ENCODE measurements at places on chromosomes 7 and 10.

- DNase-seq = no peak
Measured at GRCh38 chr10:27547482-27547881, 43.4 kb downstream of the RAB18 start.

- DNase-seq = no peak
Measured at GRCh38 chr10:113933894-113934532, 79.6 kb downstream of the NHLRC2 start.

GRCh38 chr10:36469585-36469984 lies 655.8 kb upstream of the ANKRD30A start:
- no peak for DNase-seq

DNA sequence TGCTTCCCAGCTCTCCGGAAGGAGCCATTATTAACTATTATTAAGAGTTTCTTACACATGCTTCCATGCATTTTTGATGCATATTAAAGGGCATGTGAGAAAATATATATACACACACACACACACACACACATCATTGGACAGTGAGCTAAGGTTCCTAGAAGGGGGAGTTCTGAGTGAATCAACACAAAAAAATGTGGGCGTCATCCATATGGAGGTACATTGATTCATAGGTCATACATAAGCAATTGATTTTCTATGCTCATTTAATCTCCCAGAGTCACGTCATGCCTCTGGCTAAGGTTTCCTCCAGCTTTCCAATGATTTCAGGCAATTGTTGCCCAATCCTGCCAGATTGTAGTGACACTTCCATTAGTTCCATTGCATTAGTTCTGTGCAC lies 269.4 kb downstream of the DNAJB9 start:
- no peak for DNase-seq

DNA sequence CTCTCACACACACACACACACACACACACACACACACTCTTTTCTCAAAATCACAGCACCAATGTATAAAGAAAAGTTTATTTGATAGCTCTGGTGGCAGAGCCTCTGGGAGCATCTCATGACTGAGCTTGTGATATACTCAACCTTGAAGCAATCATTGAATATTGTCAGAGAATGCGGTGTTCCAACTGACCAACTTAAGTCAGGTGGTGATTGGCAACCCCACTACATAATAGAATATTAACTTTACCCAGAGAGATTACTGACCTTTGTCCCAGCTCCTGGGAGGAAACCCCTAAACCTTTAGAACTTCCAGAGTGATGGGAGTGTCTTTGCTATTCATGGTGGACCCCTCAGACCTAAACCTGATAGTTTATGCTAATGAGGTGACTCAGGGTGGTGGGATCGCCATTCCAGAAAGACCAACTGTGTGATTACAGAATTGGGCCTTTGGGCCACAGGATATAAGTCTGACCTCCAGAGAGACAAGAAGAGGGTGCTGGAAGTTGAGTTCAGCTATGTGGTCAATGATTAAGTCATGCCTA lies 143.1 kb downstream of the OTUD1 start:
- DNase-seq = no peak

All from SHP77 (cell line).